ENCODE measurements at places on chromosomes 11 and 22. TPM values are rescaled to one million over a fixed set of nuclear protein-coding genes. Genes with fewer than 3 reads are reported as not detected.
A peak's percentile ranks its signal among the peaks of the same experiment; 100 is the strongest.

DNA sequence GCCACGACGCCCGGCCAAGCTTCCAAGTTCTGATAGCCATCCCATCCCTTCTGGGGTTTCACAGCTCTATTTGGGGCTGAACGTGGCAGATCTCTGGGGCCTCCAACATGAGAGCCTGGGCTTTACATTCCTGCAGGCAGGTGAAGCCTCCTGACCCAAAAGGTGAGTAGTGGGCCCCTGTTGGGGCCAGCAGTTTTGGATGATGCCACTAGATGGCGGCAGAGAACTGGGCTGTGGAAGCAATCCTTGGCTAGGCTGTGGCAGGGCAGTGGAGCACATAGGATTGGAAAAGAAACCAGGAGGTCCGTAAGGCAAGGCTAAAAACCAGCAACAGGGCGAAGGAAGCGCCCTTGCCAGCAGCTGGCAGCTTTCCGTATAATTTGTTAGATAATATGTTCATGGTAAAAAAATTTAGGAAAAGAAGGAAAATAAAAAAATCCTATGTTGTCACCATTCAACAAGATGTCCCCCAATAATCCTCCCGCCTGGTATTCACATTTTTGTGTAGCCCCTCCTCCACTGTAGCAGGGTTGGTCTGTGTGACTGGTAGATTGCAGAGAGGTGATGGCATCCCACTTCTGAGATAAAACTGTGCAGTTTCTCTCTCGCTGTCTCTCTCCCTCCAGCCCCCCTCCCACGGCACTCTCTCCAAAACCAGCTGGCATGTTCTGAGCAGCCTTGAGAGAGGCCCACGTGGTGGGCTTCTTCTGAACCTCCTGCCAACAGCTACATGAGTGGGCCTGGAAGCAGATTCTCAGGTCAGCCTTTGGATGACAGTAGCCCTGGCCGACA lies 43.6 kb upstream of the OR4B1 start:
- peak; percentile 50 for DNase-seq

The TRMT2A gene
- 31.6 TPM for polyA plus RNA-seq

The FERMT3 gene
- polyA plus RNA-seq: 3.0 TPM

The BACE1 gene
- 10.3 TPM for polyA plus RNA-seq

DNA sequence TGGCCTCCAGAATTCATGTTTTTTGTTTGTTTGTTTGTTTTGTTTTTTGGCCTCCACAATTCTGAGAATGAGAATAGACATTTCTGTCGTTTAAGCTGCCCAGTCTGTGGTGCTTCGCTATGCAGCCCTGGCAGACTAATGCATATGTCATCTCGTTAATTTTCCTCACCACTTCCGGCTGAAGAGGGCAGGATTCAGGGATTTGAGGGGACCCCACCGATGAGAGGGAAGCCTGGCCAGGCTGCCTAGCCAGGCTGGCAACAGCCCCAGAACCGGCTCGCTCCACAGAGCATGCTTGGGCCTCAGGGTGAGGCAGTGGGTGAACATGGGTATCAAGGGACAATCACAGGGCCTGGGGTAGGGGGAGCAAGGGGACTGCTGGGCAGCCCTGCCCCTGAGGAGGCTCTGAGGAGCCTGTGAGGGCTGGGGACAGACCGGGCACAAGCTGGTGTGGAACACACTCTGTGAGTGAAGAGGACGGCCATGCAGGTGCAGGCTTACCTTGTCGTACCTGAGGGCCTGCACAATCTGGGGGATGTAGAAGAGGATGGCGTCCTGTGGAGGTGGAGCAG lies 47.8 kb upstream of the SERPIND1 start:
- no peak for DNase-seq

DNA sequence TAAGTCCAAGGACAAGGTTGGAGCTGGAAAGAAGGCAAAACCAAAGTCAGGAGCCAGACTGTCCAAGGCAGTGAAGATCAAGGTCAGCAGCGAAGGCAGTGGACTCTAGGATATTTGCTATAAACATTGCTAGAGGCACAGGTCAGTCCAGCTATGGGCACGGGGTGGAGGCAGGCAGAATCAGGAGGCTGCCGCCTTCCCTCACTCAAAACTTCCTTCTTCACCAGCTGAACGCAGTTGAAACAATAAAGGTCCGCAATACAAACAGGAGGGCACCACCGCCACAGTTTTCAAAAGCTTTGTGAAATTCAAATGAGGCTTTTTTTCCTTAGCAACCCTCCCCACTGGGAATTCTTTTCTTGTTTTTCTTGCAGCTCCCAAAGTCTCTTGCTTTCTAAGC lies 372.4 kb downstream of the NXPE2 start:
- no peak for DNase-seq

The FGF19 gene
- not detected for polyA plus RNA-seq

DNA sequence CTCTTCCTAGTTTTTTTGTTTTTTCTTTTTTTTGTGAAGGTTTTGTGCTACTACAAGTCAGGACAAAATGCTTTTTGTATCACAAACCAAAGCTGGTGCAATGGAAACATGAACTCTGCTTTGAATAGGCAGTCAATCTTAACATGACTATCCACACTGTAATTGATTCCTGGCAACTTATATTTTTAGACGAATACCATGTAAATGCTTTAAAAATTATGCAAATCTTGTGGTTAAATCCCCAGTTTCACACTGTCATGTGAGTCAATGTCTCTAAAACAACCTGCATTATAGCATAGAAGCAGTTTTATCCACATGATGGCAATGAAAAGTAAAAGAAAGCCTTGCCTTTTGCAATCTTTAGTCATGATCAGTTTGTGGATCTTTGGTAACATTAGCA lies 8.9 kb downstream of the TRPC6 start:
- DNase-seq: no peak

DNA sequence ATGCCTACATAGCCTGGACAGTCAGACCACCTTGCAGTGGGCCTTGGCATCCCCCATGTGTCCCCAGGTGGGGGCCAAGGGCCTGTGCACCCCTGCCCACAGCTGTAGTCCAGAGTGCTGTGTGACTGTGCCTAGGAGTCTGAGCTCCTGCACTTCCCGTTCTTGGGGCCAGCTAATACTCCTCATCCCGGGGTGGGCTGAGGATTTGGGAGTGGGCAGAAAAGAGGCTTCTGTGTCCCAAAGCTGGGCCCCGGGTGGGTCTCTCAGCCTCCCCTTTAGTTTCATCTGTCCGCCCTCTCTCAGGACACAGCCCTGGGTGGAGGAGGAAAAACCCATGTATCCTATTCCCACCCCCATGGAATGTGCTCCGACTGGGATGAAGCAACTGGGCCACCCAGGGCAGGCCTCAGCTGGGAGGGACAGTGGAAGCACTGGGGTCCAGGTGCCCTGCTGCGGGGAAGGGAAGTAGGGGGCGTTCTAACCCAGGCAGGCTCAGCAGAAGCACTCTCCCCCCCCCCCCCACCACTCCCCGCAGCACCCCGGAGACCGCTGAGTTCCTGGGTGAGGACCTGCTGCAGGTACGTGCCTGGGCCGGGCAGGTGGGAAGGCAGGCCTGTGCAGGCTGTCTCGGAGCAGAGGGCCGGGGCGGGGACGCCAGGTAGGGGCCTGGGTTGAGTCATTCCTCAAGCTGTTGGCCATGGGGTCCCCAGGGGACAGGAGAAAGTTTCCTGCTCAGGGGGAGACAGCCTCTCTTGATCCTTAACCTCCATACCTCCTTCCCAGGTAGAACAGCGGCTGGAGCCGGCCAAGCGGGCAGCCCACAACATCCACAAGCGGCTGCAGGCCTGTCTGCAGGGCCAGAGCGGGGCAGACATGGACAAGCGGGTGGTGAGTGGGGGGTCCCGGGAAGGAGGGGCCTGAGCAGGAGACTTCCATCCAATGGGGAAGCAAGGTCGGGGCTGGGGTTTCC lies 1.4 kb downstream of the SH3BP1 start:
- no peak for DNase-seq

DNA sequence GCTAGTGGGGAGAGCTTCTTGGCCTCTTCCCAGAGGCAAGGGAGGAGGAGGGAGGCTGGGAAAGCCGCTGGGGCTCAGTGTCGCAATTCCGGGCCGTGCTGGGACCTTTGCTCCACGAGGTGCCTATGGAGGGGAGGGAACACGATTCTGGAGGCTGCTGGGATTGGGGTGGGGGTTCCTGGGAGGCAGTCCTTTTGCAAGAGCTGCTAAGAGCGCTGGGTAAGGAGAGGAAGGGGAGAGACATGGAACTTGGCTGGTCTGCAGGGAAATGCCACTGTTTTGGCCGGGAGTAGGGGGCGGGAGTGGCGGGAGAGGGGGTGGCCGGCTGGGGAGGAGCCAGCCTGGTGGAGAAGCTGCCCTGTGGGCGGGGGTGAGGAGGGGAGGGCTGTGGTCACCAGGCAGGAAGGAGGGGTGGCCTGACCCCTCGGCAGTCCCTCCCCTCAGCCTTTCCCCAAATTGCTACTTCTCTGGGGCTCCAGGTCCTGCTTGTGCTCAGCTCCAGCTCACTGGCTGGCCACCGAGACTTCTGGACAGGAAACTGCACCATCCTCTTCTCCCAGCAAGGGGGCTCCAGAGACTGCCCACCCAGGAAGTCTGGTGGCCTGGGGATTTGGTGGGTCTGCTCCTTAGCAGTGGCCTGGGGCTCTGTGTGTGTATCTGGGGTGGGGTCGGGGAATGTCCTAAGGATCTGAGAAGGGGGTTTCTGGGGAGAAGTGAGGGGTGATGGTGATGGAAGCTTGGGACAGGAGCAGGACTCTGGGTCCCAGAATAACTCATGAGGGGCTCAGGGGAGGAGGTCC lies at the start of gene NR1H3:
NR1H3 (plus strand) TSS at position 480 of the 800 bp plus-strand sequence. CDS start 1,221 bp downstream, outside the sequence.
- DNase-seq: peak; percentile 93

DNA sequence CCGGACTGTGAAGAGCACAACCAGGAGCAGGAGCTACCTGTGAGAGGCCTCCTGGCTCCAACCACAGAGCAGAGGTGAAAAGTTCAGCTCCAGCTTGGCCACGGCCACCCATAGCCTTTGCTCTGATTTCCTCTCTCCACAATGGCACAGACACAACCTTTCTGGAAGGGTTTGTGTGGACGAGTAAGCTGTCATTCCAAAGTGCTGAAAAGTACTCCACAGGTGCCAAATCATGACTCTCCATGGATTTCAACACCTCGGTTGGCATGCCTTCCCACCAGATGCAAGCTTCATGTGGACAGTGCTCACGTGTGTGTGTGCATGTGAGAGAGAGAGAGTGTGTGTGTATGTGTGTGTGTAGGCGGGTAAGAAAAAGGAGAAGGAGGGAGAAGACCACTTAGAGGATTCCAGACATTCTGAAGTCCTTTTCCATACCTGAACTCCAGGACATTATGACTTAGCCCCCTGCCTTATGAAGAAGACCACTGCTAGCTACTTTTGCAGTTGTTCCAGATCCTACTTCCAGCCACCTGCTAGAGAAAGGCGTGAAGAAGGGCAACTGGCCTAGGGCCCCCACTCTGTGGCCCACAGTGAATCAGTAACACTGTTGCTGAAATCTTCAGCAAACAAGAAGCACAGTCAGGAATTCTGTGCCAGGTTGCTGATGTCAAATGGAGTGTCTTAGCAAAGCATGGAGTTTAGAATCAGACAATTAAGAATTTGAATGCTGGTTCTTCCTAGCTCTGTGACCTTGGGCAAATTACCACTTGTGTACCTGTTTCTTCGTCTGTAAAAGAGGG lies 13.9 kb upstream of the NAV2 start:
- DNase-seq: peak; percentile 89

- DNase-seq: peak; percentile 75
These were observed at the start of gene CYTH4 for GRCh38 chr22:37282385-37282677. CYTH4 (plus strand) TSS chr22:37282508; CDS start chr22:37282570, 62 bp downstream.
